ENCODE measurements at places on chromosomes 6 and 20. TPM values are rescaled to one million over a fixed set of nuclear protein-coding genes. Genes with fewer than 3 reads are reported as not detected.

- no peak for DNase-seq
Observed at GRCh38 chr6:107340881-107341280, 118.5 kb downstream of the PDSS2 start.

GRCh38 chr6:103122766-103123601 is 1729.5 kb downstream of the GRIK2 start:
- DNase-seq = peak; percentile 67

DNA sequence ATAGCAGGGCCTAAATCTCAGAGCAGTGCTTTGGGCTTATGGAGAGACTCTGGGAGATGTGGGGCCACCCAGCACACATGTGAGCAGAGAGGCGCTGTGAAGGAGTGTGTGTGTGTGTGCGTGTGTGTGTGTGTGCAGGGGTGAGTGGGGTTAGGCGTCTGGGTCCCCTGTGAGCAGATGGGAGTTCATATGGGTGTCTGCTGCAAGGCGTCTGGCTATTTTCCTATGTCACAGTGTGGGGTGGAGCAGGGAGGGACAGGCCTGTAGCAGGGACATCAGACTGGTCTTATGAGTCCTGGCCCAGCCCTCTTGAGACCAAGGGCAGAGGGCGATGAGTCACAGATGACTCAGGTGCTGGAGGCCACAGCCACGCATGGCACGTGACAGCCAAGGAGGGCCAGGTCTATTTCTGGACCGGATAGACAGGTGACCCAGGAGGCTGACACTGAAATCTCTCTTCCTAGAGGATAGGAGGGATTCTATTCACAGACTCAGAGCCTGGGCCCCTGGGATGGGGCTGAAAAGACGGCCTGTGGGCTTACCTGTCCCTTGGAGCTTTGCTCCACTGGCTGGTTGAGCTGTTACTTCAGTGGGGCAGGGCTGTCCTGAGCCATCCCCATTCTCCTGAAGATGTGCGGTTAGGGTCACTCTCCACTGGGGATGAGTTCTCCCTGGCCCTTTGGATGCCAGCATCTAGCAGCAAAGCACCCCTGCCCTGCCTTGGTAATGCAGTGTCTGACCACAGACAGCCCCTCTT is 28.9 kb downstream of the VEGFA start:
- DNase-seq = no peak

DNA sequence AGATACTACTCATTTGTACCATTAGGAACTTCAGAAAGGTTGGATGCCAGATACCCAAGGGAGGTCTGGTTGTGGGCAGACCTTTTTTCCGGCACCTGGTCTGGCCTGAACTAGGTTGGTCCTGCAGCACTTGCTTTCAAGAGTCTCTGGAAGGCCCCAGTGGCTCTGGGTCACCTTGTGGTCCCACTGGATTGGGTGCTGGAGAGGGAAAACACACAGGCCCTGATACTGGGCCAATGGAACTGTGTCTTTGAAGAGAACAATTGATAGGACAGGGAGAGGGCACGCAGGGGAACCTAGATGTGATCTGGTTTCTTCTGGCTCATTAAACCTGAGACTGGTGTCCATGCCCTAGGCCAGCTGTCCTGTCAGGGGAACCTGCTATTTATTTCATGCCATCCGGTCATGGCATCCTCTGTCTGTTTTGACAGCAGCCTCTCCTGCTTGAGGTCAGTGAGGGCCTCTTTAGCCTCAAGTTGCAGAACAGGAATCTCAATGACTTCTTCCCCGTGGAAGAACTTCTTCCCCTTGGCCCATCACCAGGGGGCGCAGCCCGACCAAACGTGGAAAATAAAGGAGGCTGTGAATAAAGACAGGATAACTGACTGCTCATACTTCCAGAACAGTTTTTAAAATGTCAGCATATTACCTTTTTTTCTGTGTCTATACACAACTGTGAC is 25.0 kb downstream of the TAF8 start:
- peak; percentile 58 for DNase-seq

DNA sequence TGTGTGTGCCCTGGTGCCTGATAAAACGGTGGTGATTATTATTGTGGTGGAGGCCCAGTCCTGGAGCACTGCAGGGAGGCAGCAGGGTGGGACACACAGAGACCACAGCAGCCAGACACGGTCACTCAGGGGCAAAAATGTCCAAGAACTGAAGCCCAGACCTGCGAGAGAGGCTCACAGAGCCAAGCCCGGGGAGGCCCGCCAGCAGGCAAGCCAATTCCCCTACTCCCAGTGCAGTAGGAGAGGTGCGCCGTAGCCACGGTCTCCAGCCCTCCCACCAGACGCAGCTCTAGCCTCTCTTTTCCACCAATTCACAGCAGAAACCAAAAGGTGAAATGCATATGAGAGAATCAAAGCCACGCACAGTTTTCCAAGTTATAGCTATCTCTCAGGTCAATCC is 179.4 kb upstream of the TAB2 start:
- no peak for DNase-seq

DNA sequence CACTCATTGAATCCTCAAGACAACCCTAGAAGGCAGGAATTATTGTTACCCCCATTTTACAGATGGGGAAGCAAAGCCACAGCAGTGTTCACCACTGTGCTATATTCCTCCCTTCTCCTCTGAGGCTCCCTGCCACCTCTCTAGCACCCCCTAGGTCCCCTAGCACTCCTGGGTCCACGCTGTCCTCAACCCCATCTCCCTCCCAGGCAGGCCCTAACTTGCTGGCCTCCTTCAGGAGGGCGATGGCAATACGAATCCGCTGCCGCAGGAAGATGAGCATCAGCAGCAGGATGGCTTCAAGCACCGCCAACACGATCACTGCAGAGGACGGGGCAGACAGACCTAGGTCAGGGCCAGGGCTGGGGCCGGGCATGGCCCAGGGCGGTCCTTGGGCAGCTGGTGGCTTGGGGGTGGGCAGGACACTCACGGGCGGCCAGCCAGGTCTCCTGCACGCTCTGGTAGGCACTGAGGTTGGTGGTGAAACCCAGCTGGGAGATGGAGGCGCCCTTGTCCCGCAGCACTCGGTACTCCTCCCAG is 7.8 kb upstream of the NEU1 start:
- no peak for DNase-seq

- DNase-seq = no peak
Observed at GRCh38 chr6:37752718-37753117, 55.0 kb upstream of the MDGA1 start.

DNA sequence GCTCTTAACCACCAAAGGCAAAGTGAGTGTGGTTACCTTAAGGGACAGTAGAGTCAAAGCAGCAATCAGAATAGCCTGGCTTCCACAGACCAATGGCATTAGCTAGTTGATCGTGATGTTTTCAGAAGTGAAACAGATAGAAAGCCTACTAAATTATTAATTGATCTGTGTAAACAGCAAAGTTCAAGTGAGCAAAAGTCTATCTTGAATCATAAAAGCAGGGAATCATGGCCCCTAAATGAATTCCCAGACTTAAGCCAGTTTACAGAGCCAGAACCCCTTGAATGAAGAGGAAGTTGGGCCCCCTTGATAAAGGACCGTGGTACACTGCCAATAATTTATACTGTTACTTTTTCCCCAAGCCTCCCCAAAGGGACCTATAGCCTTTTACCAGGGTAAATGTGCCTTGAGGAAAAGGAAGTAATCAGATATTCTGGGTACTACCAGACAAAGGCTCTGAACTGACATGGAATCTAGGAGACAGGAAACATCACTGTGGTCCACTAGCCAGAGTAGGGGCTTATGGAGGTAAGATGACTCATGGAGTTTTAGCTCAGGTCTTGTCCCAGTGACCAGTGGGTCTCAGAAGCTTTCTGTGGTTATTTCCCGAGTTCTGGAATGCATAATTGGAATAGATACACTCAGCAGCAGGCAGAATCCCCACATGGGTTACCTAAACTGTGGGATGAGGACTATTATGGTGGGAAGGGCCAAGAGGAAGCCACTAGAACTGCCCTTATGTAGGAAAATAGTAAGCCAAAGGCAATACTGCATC is 317.5 kb downstream of the CD83 start:
- DNase-seq = no peak

GRCh38 chr6:30747300-30747687 is 2.9 kb upstream of the IER3 start:
- DNase-seq = no peak

DNA sequence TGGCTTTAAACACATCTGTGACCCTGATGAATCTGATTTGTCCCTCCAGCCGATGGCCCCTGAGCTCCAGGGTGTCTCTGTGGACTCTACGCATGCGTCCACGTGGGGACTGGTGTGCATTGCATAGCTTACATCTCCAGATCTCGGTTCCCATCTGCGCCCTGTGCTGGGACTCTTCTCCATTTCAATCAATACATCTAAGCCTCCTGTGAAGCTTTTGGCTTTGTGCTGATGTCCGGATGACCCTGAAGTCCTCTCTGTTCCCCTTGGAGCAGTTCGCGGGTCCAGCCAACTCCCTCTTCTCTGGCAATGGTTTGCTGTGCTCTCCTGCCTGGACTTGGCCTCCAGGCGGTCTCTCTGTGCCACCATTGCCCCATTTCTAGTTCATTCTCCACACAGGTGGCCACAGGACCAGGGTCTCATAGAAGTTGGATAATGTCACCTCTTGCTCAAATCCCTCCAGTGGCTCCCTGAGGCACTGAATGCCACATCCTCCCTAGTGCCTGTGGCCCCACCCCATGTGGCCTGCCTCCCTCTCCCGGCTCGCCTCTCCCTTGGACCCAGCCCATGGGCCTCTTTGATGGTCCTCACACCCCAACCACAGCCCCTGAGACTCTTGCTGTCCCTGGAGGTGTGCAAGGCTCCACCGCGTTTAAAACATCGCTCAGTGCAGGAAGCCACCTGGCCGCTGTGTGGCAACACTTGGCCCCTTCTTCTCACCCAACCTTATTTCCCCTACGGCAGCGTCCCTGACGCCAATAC is 155.4 kb downstream of the SYCP2 start:
- DNase-seq = no peak

DOK5 gene
- polyA plus RNA-seq = 11.4 TPM

DNA sequence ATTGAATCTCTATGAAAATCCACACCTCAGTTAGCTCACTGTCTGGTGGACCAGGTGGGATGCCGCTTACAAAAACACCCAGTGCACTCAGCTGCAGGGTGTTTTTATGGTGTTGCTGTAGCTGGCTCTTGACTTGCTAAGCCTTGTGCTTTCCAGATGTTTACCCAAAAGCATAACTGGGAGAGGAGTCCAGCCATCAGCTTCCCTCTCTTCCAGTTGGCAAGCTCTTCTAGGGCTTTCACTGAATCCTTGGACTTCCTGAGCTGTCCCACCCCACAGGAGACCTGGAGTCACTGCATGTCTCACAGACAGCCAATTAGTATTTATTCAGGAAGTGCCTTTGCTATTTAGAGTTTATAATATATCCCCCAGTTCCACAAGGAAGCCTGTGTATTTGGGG is 210.9 kb downstream of the FNDC1 start:
- no peak for DNase-seq

GRCh38 chr6:35357677-35358076 is 15.3 kb downstream of the PPARD start:
- no peak for DNase-seq
